Stimulated activated CD4-positive, alpha-beta T cell treated with anti-CD3 and anti-CD28 coated beads, Interleukin-2, amount 100 ng/mL, for 24 hours (primary cell): ENCODE measurements at places on chromosomes 1 and 21.

DNA sequence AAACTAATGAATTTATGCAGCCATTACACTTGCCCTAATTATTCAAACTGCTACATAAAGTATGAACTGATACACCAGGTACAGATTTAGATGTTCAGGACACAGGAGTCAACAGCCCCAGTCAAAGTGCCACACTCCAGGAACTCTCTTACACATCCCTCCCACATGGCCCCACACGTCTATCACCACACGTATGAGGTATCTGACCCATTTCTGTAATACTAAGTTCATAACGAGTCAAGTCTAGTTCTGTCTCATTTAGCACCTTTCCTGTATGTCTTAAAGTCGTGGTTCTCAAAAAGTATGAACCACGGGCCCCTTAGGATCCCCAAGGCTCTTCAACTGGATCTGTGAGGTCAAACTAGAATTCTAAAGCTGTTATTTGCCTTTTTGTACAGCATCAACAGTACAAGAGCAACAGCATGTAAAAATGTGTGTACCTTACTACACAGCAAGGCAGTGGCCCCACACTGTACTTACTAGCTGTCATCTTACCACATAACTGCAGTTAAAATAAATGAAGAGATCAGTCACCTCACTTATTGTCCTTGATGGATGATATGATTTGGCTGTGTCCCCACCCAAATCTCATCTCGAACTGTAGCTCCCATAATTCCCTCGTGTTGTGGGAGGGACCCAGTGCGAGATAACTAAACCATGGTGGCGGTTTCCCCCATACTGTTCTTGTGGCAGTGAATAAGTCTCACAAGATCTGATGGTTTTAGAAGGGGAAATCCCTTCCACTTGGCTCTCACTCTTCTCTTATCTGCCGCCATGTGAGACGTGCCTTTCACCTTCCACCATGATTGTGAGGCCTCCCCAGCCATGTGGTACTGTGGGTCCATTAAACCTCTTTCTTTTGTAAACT is 42.6 kb downstream of the SIPA1L2 start:
- DNase-seq = no peak

DNA sequence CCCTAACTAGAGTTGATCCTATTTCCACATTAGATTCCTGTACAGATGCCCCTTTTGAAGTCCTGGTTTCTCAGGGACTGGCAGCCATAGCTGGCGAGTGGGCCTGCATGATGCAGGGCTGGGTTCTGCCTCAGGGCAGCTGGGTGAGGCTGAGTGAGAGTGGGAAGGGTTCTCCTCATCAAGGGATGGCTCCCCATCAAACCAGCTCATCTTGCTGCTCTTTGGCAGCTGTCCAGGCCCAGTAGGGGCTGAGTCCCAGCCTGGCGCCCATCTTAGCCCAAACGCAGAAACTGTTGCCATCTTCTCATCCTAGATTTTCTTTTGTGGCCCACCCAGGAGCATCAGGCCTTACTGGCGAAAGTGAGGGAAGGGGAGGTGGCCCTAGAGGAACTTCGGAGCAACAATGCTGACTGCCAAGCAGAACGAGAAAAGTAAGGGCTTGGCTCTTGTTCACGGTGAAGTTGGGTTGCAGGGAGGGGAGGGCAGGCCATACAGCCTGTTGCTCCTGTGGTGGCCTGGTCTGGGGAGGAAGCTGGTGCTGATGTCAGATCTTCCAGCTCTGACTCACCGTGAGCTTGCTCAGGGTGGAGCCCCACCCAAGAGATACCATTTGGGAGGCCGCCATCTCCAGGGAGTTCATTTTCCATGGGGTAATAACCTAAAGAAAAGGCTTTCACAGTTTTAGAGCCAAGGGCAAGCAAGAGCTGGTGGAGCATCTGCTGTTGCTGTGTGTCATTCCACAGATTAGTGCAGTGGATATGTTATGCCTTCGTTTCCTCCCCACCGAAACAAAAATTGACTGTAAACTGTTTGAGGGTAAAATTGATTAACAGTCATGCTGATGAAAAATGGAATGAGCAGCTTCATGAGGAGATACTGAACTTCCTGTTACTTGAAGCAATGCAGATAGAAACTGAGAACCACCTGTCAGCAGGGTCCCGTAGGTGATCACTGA is 34.7 kb downstream of the TUFT1 start:
- no peak for DNase-seq

GRCh38 chr1:203524824-203525223 is 30.9 kb downstream of the OPTC start:
- DNase-seq = no peak

GRCh38 chr1:42456754-42457089 is 379 bp downstream of the PPCS start:
- DNase-seq = peak; percentile 63

DNA sequence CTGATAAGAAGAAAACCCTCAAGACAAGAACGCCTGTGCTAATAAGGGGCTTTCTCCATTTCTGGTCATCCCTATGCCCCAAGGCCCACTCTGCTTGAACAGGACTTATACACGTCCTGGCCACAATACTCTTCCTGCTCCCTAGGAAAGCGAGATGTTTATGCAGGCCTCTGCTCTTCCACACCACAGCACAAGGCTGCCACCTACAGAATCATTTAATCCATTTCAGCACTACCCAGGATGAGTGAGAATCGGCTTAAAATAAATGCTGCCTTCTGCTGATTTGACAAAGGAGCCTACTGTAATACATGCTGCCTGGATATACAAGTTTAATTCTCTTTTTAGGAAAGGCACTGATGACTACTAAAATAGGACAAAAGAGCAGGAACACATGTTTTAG is 29.4 kb downstream of the FRRS1 start:
- no peak for DNase-seq

DNA sequence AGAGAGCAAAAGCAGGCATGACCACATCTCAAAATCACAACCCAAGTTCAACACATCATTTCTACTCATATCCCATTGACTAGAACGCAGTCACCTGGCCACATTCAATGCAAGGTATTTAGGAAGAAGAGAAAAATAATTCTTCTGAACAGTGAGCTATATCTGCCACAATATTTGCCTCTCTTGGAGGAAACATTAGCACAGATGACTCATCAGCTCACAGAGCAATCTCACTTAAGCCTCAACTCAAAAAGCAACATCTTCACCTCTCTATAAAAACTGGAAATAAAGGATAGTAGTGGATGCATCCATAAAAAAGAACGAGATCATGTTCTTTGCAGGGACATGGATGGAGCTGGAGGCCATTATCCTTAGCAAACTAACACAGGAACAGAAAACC is 143.9 kb upstream of the FMN2 start:
- DNase-seq = no peak

DNA sequence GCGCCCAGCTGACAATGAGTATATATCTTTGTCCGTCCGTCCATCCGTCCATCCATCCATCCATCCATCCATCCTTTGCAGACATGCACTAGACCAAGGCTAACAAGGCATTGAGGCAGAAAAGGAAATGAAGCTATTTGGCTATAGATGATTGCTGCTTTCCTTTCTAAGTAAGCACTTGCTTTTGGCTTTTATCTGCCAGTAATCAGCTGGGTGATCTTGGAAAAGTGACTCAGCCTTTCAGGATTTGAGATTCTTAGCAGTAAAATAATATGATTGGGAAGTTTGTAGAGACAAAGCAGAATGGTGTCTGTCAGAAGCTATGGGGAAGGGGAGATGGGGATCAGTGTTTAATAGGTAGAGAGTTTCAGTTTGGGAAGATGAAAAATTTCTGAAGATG is 22.7 kb downstream of the ZFYVE9 start:
- DNase-seq = no peak
